Activated CD8-positive, alpha-beta memory T cell treated with anti-CD3 and anti-CD28 coated beads for 1 hour (primary cell): ENCODE measurements at places on chromosomes 4 and X.

- no peak for DNase-seq
Observed at GRCh38 chr4:683982-684622, 4.8 kb downstream of the SLC49A3 start.

- DNase-seq, result peak; percentile 3
Observed at GRCh38 chrX:151359931-151360871, 36.8 kb upstream of the VMA21 start.

DNA sequence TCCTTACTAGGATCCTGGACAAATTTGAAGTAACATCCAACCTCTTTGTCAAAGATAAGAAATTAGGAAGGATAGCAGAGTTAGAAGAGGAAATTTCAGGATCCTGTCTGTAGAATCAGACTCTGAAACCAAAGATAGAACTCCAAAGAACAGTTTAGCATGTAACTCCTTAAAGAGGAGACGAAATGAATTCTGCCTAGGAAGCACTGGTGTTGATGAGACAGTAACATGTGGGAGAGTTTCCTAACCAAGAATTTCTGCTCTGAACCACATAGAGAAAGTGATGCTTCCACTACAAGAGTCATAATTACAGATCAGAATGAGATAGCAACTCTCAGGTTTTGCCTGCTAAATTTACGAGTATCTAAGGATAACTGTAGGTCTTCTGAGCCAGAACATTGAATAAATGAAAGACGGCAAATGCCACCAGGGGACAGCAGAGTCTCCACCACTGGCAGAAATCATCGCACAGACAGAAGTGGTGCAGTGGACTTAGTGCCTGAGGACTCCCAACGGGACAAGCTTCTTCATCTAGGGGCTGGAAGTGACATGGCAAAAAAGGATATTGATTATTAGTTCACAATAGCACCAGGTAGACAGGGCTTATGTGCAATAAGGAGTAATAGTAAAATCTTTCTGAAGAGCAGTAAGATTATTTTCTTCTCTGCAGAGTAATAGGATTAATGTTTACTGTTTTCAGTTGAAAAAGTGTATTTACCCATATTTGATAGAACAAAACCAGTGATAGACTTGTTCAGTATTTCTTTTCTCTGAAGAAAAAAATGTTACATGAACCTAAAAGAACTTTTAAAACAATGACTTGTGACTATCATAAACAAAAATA, 6.7 kb upstream of the PPID start:
- DNase-seq, result no peak

DNA sequence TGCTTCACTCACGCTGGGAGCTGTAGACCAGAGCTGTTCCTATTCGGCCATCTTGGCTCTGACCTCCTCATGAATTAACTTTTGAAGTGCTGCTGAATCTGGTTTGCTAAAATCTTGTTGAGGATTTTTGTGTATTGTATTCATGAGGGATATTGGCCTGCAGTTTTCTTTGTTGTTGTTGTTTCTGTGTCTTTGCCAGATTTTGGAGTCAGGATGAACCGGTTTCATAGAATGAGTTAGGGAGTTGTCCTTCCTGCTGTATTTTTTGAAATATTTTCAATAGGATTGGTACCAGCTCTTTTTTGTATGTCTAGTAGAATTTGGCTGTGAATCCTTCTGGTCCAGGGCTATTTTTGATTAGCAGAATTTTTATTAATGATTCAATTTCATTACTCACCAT, 138.1 kb downstream of the NPFFR2 start:
- DNase-seq, result no peak

- DNase-seq, result no peak
Observed at GRCh38 chrX:47651043-47651905, 911 bp upstream of the ELK1 start.

- no peak for DNase-seq
Observed at GRCh38 chr4:26484032-26484515, 6.2 kb downstream of the CCKAR start.

DNA sequence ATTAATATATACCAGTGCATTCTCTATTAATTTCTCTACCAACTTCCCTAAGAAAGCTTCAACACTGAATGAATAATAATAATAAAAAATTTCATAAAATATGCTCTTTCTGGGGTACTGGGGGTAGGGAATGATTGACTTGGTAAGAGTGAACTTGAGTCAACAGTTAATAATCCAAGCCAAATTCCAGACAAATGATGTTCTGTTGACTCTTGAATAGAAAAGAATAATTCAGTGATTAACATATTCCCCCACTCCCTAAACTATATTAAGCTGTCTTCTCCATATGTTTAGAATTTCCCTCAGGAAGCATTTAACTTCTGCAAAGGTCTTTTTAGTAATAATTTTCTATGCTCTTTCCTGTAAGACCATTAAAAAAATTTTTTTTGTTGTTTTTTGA, 12.3 kb downstream of the PGRMC2 start:
- DNase-seq, result no peak

DNA sequence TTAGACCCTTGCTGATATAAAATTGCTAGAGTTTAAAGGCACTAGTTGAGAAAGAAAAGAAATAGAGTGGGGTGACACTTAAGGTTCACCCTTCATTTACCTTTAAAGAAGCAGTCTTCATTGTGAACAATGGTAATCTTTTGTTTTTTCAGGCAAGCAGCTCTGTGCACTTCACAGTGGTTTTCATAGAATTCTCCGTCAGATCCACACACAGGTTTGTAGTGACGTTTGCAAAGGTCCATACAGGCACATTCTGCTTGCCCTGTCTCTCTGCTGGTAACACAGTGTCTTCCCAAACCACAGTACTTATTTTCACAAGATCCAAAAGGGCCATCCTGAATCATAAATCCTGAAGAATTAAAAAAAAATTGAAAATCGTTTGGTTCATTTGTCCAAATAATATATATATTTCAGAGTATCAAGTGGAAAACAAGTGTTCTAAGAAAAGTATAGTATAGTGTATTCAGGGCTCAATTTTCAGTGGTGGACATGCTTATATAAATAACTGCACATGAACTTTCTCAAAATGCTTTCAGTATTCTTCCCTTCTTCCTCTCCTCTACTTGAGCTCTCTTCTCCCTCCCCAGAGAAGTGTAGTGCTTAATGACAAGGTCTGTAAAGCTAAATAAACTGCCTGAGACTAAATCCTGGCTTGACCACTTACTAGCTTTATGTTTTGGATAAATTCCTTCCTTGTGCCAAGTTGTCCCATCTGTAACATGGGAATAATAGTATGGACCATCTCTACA, 243.3 kb downstream of the FSTL5 start:
- no peak for DNase-seq

DNA sequence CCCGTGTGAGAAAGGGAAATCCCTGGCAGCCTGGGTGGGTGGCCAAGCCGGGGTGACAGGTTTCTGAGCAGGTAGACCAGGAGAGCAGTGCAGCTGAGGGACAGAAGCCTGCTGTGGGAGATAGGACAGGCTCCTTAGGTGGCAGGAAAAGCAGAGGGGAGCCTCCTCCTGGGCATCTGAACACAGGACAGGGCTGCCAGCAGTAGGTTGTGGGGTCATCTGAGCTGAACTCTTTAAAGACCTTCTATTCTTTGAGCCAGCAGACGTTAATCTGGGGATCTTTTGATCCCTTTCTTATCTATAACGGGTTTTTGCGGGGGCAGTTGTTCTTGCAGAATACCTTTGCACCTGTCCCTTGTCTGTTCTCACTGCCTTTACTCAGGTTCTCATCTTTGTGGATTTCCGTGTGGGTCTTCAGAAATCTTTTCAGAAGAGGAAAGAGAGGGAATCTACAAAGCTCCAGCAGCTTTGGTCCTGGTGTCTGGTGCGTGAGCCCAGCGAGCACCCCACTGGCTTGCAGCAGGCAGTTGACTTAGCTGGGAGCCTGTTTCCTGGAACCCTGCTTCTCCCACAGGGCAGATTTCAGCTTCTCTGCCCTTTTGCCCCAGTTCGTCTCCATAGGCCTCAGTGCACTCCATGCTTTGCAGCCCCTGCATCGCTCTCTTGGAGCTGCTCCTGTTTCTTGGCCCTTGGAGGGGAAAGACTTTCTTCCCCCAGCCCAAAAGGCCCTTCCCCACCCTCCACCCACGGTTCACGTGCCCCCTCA, 35.8 kb upstream of the TADA2B start:
- no peak for DNase-seq
